ENCODE measurements at places on chromosomes 7 and 10.

- no peak for DNase-seq
These were observed 2.5 kb upstream of the TMEM26 start for GRCh38 chr10:61455656-61456055.

DNA sequence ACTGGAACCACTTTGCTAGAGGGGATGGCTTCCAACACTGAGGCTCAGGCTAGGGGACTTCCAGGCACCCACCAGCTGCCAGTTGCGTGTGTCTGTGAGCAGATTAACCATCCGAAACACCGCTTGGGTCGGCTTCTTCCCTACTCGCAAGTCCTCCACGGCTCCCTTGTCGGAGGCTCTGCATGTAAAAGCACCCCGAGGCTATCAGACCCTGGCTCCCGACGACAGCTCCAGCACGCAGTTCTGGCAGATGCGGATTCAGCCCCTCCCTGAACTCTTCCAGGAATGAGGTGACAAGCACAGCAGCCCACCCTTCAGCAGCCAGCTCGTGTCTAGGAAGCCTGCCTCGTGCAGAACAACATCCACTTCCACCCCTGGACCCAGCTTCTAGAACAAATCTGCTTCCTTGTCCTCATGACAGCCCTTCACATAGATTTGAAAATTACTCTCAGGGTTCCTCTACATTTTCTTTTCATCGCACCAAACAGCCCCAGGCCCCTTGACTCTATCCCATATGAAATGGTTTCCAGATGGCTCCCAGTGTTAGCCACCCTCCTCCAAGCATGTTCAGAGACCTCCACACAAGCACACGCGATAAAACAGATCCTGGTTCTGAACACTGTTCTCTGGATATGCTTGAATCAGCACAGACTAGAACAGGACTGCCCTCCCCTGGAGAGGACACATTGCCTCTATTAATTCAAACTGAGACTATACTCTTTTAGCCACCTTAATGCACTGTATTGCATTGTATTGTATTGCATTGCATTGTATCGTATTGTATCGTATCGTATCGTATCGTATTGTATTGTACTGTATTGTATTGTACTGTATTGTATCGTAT lies 44.6 kb downstream of the SLIT1 start:
- DNase-seq = no peak

- no peak for DNase-seq
These were observed 3.0 kb downstream of the ADARB2 start for GRCh38 chr10:1734288-1734687.

DNA sequence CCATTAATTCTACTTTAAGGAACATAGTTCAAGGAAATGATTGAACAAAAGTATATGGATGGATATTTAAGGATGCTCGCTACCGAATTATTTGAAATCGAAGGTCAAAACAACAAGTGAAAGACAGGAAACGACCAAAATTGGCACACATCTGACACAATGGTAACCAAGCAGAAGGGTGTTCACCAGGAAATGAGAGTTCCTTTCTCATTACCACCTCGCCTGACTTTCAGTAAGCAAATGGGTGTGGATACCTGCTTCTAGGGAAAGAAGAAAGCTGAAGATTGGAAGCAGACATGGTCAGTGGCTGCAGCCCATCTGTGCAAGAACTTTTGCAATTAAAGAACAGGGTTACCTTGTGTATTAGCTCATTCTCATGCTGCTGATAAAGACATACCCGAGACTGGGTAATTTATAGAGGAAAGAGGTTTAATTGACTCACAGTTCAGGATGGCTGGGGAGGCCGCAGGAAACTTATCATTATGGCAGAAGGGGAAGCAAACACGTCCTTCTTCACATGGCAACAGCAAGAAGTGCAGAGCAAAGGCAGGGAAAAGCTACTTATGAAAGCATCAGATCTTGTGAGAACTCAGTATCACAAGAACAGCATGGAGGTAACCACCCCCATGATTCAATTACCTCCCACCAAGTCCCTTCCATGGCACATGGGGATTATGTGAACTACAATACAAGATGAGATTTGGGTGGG lies 6.2 kb upstream of the TMEM273 start:
- DNase-seq = no peak

GRCh38 chr7:114944745-114945625 lies 23.1 kb downstream of the MDFIC start:
- DNase-seq = no peak

DNA sequence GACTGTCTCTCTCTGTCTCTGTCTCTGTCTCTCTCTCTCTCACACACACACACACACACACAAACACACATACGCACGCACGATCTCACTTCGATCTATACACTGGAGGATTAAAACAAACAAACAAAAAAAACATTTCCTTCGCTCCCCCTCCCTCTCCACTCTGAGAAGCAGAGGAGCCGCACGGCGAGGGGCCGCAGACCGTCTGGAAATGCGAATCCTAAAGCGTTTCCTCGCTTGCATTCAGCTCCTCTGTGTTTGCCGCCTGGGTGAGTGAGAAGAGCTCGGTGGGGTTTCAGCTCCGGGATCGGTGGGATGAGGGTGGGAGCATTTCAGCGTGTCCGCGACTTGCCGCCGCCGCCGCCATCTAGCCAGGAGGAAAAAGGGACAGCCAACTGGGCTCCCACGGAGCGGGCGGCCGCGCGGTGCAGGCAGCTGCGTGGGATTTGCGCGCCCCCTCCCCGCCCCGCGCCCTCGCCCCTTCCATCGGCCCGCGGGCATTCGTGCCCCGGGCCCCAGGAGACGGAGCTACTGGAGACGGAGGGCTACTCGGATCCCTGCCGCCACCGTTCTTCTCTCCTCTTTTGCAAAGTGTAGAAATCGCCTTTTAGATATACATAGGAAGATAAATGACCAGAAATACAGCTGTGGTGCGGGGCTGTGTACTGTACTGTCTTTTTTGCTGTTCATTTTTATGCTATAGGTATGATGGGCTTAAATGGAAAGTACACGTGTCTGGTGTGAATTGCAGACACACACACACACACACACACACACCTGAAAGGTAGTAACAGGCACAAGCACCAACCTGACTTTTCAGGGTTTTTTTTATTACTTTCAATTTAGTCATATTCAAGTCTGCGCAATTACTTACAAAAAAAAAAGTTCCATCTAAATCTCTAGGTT lies 581 bp downstream of the PTPRZ1 start:
- DNase-seq = no peak

- no peak for DNase-seq
These were observed 66.9 kb downstream of the GALNT17 start for GRCh38 chr7:71198887-71199286.

- no peak for DNase-seq
These were observed 1.0 kb downstream of the TNS3 start for GRCh38 chr7:47580811-47581331.

DNA sequence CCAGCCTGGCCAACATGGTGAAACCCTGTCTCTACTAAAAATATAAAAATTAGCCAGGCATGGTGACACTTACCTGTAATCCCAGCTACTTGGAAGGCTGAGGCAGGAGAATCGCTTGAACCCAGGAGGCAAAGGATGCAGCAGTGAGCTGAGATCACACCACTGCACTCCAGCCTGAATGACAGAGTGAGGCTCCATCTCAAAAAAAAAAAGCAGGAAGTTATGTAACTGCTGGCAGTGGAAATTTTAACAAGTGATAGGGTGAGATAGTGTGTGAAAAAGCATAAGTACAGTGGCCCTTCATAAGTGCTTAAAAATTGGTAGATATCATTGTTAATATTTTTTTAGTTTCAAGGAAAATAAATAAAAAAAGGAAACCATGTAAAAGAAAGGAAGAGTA lies 12.3 kb downstream of the AKR1C3 start:
- DNase-seq = no peak

GRCh38 chr7:31171216-31171785 lies 119.2 kb downstream of the ADCYAP1R1 start:
- no peak for DNase-seq

GRCh38 chr7:1667566-1668395 lies 2.3 kb upstream of the ELFN1 start:
- no peak for DNase-seq

DNA sequence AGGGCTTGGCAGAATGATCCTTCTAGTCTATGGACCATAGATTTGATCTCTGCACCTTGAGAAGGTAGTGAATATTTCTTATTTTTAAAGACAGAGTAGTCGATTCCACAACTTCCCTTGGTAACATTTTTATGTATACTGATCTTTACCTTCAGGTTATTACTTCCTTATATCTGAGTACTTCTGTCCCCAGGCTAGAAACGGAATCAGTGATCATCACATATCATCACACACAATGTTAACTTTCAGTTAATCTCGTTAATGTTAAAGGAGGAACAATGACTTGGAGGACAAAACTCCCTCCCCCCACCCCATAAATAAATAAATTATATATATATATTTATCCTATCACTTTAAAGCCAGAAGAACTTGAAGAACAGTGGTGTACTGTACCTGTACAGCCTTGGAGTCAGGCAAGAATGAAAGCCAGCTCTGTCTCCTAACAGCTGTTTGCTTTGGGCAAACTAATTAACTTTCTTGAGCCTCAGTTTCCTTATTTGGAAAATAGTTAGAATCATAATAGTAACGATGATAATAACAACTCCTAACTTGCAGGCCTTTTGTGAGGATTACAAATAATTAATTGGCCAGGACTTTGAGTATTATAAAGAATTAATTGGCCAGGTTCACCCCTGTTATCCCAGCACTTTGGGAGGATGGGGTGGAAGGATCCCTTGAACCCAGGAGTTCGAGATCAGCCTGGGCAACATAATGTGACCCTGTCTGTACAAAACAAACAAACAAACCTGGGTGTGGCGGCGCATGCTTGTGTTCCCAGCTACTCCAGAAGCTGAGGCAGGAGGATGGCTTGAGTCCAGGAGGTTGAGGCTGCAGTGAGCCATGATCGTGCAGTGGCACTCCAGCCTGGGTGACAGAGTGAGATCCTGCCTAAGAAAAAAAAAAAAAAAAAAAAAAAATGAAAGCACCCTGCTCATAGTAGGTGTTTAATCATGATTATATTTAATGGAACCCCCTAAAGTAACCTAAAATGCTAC lies 63.5 kb downstream of the SAMD9 start:
- DNase-seq = no peak

GRCh38 chr10:34305189-34305588 lies 509.9 kb downstream of the PARD3 start:
- DNase-seq = no peak

All from stimulated activated naive CD8-positive, alpha-beta T cell treated with anti-CD3 and anti-CD28 coated beads, Interleukin-15, amount 100 ng/mL, for 72 hours (primary cell).